ENCODE measurements at places on chromosomes 7 and 10.

GRCh38 chr7:19560111-19560883 is 148.5 kb downstream of the POLR1F start:
- DNase-seq: no peak

DNA sequence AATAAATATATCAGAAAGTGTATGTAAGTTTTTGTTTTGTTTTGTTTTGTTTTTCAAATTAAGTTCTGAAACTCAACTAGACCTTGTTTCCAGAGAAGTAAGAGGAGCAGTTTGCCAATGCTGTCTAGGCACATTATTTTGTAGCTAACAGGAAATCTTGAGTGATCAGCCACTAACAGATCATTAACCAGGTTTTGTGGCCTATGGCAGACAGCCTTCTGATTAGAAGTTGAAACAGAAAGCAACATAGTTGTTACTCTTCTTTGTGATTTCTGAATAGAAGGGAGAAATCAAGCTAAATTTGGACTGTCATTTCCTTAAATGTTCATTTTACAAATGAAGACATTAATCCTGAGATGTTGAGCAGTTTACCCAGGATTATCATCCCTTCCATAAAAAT is 142.6 kb downstream of the PLXDC2 start:
- DNase-seq: no peak

DNA sequence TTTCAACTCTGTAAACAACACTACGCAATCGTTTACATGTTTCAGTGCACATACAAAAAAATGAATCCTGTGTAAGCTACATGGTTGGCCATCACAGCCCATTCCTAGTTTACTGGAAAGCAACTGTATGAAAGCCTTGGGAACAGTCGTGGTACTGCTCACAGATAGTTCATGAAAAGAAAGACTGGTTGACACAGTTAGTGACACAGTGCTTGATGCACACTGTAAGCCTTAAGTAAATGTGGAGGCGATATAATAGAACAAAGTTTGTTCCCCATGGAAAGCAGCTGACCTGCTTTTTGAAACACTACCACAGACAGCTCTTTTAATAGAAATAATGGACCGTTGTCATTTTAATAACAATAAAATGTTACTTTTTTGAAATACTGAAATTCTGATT is 5.1 kb downstream of the CACNA2D1 start:
- DNase-seq: no peak

GRCh38 chr7:50531401-50531911 is 33.7 kb downstream of the DDC start:
- no peak for DNase-seq

DNA sequence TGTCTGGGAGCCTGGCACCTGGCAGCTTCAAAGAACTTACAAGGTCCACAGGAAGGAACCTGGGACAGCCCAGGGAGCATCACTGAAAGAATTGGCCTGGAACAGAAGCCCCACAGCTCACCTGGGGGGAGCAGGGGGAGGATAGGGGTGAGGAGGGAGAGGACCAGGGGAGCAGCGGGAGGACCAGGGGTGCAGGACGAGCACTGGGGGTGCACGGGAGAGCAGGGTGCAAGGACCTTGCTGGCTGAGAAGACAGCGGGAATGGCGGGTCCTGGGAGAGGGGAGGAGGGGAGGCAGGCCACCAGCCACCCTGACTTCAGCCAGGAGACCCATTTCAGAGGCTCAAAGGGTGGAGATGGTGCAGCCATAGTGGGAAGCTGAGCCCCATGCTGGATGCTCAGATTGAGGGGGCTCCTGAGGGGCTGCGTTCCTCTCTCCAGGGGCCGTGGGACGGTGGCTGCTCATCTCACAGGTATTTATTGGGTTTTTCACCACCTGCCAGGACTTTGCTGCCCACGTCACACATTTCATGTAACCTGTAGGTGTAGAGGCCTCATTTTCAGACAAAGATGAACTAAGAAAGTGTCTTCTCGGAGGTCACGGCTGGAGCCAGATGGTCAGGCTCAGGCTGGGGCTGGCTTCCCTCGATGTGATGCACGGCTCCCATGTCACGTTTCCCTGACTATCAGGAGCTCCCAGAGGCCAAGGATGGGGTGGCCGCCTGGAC is 110.1 kb downstream of the WDR37 start:
- no peak for DNase-seq

GRCh38 chr10:132900211-132900756 is 42.1 kb downstream of the CFAP46 start:
- DNase-seq: no peak

DNA sequence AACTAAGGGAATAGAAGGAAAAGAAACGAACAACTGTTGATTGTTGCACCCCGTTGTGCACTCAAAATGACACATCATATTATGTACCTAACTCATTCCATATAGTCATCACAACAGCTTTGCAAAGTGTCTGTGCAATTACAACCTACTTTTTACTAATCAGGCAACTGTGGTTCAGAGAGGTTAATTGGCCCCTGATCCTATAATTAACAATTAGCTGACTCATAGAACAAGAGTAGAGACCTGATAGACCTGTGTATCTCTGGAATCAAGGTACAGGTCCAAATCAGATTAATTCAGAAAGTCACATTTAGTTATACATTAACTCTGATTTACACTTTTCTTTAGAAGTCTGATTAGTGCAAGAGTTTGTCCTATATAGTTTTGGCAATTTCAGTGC is 122.5 kb upstream of the CDK13 start:
- DNase-seq: no peak

GRCh38 chr10:132810141-132810806 is 24.3 kb upstream of the NKX6-2 start:
- DNase-seq: no peak

- DNase-seq: no peak
Measured at GRCh38 chr10:5619362-5620211, 46.8 kb downstream of the ASB13 start.

- no peak for DNase-seq
Measured at GRCh38 chr10:34713875-34714274, 101.2 kb downstream of the PARD3 start.

- DNase-seq: no peak
Measured at GRCh38 chr7:87027900-87028299, 31.6 kb downstream of the ELAPOR2 start.

DNA sequence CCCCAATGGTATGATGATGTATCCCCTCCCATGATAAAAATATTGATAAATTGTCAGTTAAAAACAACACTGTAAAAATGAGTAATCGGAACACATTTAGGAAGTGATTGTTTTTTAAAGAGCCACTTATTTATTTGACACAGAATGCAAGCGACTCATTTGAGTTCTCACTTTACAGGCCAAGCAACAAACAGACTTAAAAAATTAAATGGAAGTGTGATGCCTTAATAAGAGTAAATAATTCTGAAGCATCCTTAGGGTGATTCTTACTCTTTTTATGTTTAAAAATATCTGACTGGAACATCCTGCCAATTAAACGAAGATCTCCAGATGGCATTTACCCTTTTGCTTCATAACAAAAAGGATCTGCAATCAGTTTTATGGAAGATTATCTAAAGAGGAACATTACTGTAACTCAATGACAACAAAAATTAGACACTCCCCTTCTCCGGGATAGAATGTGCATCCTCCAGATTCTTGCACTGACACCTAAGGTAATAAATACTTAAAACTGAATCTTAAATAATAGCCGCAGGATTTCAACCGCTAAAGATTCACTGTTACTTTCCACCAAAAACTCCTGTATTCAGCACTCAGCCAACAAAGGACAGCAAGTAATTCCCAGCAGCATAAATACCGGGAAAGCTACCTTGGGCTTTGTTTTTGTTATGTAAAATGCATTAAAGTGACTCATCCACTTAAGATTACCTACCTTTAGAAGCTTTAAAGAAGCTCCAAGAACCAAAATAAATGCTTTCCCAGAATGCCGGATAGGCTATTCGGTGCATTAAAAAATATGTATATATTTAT is 1.7 kb downstream of the CACNA2D1 start:
- no peak for DNase-seq

GRCh38 chr10:100553929-100554328 is 18.2 kb downstream of the HIF1AN start:
- no peak for DNase-seq

DNA sequence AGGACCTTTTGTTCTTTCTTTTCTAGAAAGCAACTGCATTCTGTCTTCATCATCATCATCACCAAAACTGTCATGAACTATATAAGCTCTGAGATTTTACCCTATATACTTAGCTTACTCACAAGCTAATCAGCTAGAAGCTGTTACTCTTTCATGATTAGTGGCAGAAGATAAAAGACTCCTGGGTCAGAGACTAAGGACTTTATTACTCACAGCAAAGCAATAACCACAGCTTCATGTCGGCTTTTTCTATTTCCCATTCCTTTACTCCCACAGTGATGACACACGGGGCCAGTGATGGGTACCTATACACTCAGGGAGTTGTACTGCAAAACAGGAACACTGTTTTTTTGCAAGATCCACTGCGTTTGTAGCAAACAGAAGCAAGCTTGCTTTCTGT is 8.4 kb upstream of the C10orf88 start:
- no peak for DNase-seq

GRCh38 chr7:44720301-44720700 is 28.3 kb upstream of the ZMIZ2 start:
- no peak for DNase-seq

- no peak for DNase-seq
Measured at GRCh38 chr7:82598958-82599357, 155.4 kb upstream of the CACNA2D1 start.

- no peak for DNase-seq
Measured at GRCh38 chr10:47167591-47167990, 132.4 kb upstream of the GDF10 start.

DNA sequence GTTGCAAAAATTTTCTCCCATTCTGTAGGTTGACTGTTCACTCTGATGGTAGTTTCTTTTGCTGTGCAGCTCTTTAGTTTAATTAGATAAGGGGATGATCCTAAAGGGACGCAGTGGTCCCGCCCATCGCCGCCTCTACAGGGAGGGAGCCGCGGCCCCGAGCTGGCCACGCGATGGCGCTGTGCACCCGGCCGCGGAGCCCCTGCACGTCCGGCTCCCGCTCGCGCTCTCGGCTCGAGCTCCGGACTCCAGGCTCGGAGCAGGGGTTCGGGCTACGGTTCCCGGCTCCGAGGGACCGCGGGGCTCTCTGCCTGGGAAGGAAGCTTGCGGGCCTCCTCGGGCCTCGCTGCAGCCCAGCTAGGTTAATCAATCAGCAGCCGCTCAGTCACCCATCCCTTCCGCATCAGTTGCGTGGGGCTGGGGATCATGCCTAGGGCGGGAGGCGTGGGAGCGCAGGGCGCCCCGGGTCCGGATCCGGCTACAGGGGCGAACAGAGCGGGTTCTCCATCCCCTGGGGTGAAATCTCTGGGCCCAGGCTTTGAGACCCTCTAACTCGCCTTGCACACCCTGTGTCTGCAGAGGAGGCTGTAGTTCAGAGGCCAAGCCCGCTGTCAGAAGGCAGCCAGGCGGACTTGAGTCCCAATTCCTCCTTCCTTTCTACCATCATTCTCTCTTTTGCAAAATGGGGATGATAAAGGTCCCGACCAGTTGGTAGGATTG is 97.9 kb downstream of the WDR11 start:
- peak; percentile 23 for DNase-seq

- no peak for DNase-seq
Measured at GRCh38 chr10:35124540-35124939, 2.1 kb upstream of the CREM start.

GRCh38 chr7:86786376-86786775 is 142.7 kb downstream of the GRM3 start:
- no peak for DNase-seq

- no peak for DNase-seq
Measured at GRCh38 chr7:127905491-127906330, 125.5 kb downstream of the LRRC4 start.

DNA sequence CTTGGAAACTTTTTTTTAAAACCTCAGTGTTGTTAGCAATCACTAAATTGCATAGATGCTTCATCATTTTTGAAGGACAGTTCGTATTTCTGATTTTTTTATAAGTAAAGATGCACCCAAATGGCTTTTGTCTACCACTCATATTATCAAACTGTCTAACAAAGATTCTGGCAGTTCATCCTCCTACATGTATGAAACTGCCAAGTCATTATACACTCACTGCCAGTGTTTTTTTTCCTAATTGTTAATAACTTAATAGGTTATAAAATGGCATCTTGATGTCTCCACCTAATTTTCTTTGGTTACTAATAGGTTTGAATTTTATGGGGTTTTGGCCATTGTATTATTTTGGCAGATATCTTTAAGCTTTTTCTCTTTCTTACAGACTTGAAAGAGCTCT is 77.0 kb downstream of the HTR5A start:
- DNase-seq: no peak

DNA sequence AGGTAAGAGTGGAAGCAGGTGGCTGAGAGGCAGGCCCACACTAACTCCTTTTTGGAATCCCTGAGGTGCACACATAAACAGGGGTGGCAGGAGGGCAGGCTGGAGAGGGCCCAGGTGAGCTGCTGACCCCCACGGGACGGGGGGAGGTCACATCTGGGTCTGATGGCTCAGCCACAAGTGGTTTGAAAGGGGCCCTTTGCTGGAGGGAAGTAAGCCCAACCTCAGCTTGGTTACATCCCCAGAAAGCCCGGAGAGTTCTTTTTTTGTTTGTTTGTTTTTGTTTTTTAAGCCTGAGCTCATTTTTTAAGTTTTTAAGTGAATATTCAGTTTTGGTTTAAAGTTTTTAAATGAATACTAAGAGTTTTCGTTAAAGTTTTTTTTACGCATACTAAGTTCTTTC is 72.8 kb upstream of the CUX1 start:
- no peak for DNase-seq

- DNase-seq: no peak
Measured at GRCh38 chr7:12107381-12107780, 103.7 kb upstream of the TMEM106B start.

DNA sequence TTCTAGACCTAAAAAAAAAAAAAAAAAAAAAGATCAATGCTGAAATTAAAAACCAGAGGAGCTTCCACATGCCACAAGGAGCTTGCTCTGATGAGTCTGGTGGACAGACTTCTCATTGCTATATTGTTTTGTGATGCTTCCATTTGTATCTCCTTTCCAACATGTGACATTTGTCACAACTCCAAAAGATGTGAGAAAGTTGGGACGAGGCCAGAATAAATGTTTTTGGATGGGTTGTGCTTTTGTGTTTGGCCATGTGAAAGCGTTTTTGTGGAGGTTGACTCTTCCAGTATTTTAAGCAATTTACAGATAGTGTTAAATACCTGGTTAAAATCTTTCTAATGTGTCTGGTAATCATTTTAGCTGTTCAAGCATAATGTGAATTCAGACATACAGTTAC is 280.1 kb downstream of the SKAP2 start:
- DNase-seq: no peak

- DNase-seq: no peak
Measured at GRCh38 chr7:49822856-49823255, 49.4 kb downstream of the VWC2 start.

GRCh38 chr7:40507166-40507565 is 372.4 kb downstream of the SUGCT start:
- DNase-seq: no peak

GRCh38 chr10:114103284-114103683 is 59.6 kb downstream of the ADRB1 start:
- DNase-seq: no peak

- DNase-seq: no peak
Measured at GRCh38 chr10:3222068-3222467, 49.5 kb upstream of the PITRM1 start.

- DNase-seq: no peak
Measured at GRCh38 chr10:120557311-120557710, 100.3 kb downstream of the PLPP4 start.
